Transverse colon (tissue), 4 donors: ENCODE measurements at places on chromosomes 12 and 14. TPM values are rescaled to one million over a fixed set of nuclear protein-coding genes. Genes with fewer than 3 reads are reported as not detected.

ASIC1 gene
- 0.82 TPM for total RNA-seq

CD163L1 gene
- total RNA-seq: 0.20 TPM

EIF4B gene
- 383 TPM for total RNA-seq

LYZ gene
- 2.0 TPM for total RNA-seq

SRRM4 gene
- total RNA-seq: 0.14 TPM

STYK1 gene
- total RNA-seq: 14.6 TPM

GLIPR1L1 gene
- total RNA-seq: not detected

APOF gene
- not detected for total RNA-seq

RASSF9 gene
- total RNA-seq: 0.55 TPM

GPX2 gene
- total RNA-seq: 7.9 TPM

SERPINA3 gene
- total RNA-seq: 19.7 TPM

FBLN5 gene
- total RNA-seq: 14.6 TPM

OTOGL gene
- not detected for total RNA-seq

MMP19 gene
- total RNA-seq: 20.7 TPM

SLC39A2 gene
- not detected for total RNA-seq

KRT83 gene
- total RNA-seq: not detected

HOXC4 gene
- total RNA-seq: not detected

SLC2A14 gene
- 0.48 TPM for total RNA-seq

KRT71 gene
- not detected for total RNA-seq
